Vagina (tissue), 2 donors: ENCODE measurements at places on chromosomes 4 and X. TPM values are rescaled to one million over a fixed set of nuclear protein-coding genes. Genes with fewer than 3 reads are reported as not detected.

The MAML3 gene
- total RNA-seq = 16.2 TPM

The ADAM29 gene
- not detected for total RNA-seq

The GLUD2 gene
- total RNA-seq = 0.98 TPM

The ZNF595 gene
- 12.8 TPM for total RNA-seq

The HTN3 gene
- not detected for total RNA-seq

The MAGEA2B gene
- total RNA-seq = not detected

The HPGD gene
- total RNA-seq = 134 TPM

DNA sequence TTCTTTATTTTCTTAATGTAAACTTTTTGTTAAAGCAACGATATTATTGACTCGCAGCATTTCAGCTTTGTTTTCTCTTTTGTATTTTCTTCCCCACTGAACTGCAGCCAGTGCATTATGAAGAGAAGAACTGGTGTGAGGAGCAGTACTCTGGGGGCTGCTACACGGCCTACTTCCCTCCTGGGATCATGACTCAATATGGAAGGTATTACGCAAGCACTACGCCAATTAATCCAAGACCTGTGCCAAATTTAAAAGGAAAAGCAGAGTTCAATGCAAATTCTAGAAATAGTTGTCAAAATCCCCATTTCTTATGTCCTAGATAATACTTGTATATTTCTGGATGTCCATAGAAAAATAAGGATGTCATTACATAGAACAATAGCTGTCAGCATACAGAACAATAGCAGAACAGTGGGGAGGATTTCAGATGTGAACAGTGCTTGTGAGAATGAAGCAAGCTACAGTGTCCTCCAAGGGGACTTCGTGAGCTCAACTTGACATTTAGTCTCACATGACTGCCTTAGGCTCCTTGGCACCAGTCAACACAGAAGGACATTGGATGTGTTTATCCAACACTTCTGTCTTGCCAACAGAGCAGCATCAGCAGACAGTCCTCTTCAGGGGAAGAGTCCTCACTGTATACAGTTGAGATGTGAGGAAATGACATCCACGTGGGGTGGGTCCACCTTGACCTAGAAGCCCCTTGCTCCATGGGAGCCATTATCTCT is 85.9 kb downstream of the MAOA start:
- no peak for DNase-seq

- DNase-seq = no peak
Measured at GRCh38 chr4:8560265-8561047, 19.7 kb upstream of the GPR78 start.

DNA sequence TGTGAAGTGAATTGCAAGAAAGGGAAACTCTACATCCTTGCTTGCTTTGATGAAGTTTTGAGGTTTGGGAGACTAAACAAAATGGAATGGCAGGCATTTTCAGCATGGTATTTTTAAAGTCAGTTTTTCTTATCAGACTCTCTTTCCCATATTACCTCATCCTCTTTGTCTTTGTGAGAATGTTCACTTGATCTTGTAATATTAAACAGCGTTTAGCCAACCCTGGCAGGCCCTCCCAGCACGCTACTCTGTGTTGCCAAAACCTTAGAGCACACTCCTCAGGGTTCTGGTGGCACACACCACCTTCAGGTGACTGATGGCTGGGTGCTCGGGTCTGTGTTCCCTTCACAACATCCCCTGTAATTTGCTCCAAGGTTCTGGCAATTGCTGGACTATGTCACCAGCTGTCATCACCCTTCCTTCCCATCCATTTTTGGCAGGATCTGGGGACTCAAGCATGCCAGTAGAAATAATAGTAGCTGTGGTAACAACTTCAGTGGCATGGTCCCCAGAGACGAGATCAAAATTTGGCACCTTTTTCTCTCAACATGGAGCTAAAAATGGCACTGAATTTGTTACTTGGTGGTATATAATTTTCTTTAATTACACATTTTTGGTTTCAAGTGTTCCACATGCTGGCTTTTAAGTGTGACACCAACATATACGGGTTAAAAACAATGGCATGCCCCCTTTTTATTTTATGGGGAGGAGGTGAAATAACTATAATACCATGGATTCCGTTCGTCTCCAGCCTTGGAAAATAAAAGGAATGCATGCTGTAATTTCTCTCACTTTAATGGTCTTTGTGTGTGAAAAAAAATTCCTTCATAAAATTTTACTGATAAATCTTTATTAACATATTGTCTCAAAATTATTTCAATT is 273.1 kb downstream of the DCTD start:
- no peak for DNase-seq

GRCh38 chr4:138510053-138510452 is 267.9 kb upstream of the SLC7A11 start:
- no peak for DNase-seq

DNA sequence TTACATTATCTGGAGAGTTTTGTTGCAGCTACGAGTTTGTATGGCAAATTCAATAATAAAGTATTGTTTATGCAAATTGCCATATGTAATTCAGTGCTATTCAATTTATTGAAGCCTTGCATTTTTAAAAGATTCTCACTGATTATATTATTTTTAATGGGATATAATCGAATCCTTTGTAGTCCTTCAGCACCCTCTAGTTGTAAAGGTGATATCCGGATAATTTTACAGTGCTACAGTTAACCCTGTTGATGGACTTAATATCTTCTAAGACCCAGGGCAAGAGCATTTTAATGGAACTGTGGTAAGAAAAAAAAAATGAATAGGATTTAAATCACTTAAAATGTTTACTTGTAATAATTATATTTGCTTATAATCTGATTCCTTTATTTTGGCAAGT is 48.5 kb upstream of the GRIA2 start:
- no peak for DNase-seq

GRCh38 chr4:2536193-2537010 is at the start of gene FAM193A:
FAM193A (plus strand) TSS chr4:2536647; CDS start chr4:2536916, 269 bp downstream.
- peak; percentile 99 for DNase-seq

DNA sequence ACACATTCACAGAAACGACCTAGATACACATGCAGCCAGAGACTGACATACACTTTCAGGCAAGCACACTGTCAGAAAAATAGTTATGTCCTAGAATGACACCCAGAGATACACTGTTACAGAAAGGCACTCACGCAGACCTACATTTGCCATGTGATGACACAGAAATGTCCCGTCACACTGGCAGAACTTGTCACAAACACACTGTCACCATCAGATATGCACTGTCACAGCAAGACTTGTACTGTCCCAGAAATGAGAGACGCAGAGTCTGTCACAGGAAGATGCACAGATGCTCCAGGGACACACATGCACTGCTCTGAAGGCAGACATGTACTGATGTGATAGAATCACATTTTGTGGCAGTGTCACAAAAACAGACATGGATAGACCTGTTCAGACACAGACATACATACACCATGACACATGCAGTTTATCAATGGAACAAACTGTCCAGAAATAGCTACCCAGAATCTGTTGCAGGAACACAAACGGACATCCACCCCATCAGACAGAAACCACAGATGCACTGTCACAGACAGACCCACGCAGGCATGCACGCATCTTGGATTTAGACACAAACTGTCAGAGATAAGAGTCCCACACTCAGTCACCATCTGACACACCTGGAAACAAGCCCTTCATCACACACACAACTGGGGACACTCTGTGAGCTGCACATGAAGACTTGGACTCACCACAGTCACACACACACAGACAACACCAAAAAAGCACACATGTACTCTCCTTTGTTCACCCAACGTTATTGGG is 1.3 kb upstream of the PIM2 start:
- no peak for DNase-seq

DNA sequence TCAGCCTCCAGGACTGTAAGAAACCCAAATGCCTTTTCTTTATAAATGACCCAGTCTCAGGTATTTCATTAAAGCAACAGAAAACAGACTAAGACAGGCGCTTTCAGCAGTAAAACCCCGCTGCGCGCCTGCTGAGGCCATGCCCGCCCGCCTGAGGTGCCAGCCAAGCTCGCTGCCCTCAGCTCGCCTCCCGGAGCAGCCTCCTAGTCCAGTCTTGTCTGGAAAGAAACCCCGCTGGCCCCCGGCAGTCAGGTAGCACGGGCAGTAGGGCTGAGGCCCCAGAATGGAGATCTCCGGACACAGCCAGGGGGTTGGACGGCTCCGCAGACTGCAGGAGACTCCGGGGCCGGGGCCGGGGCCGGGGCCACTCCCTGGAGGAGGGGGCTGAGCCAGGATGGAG is 31.7 kb downstream of the ZFYVE28 start:
- DNase-seq = no peak

GRCh38 chrX:47644557-47645091 is 5.7 kb downstream of the ELK1 start:
- DNase-seq = no peak

DNA sequence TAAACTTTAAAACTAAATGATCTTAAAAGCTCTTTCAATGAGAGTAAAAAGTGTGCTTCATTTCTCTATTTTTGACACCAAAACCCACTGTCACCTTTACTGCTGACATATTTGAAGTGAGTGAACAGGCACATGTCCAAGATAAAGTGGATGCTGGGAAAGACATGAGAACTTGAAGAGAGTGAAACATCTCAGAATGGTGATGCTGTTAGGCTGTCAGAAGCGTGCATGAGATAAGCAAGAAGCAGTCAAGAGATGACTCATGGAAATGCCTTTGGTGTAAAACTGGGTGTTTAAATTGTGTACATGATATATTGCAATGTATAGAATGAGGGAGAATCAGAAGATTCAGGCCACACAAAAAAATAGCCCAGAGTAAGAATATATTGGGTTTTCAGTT is 21.8 kb upstream of the GBA3 start:
- no peak for DNase-seq
